ENCODE measurements at places on chromosomes 7 and 10. TPM values are rescaled to one million over a fixed set of nuclear protein-coding genes. Genes with fewer than 3 reads are reported as not detected.

DNA sequence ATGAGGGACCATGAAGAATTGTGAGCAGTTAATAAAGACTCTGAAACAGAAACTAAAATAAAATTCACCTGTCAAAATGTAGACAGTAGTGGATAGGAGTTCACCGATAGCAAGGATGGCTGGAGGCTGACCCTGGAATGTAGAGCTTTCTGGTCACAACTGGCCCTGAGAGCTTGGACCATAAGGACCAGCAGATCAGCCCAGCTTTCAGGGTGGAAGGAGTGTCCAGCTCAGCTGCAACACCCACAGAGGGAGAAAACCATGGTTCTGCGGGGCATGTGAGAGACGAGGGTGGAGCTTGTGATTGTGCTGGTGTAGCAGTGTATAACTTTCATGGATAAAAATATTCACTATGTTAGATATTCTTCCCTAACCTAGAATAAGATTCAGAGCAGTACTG, 199.9 kb downstream of the KCND2 start:
- DNase-seq, result no peak

- DNase-seq, result no peak
These were observed 786.5 kb upstream of the C7orf33 start for GRCh38 chr7:147804032-147804431.

GRCh38 chr10:119945805-119946204, 53.3 kb downstream of the SEC23IP start:
- DNase-seq, result no peak

TMEM236 gene
- 0.25 TPM for polyA plus RNA-seq

GRCh38 chr7:80026766-80027165, 107.9 kb upstream of the GNAI1 start:
- no peak for DNase-seq

GRCh38 chr10:78013564-78013963, 15.8 kb downstream of the POLR3A start:
- DNase-seq, result no peak

DNA sequence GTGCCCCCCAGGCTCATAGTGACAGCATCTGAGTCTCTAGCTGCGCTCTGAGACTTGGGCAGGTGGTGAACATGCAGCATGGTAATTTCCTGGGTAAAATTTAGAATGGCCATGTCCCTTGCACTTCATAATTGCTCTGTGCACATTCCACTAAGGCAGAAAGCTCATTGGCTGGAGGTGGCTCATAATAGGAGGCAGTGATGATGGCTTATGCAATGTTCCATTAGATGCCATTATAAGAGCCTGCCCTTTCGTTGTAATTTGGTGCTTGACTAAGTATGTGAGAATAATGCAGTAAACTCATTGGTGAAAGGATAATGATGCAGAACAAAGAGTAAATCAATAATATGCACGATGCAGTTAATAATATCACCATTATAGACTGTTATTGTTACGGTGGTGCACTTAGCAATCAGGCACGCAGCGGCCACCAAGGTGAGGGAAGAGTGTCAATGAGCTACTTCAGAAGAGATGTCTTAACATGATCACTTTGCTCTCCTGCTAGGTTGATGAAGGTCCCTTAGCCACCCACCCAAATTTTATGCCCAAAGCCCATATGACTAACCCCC, 545.9 kb downstream of the KCNMA1 start:
- no peak for DNase-seq

LEP gene
- 0.19 TPM for polyA plus RNA-seq

Data from right renal cortex interstitium (tissue), 3 donors.